ENCODE measurements at places on chromosomes 3 and 15.

GRCh38 chr3:73449774-73450173 is 175.0 kb downstream of the PDZRN3 start:
- DNase-seq = no peak

- DNase-seq = no peak
These were observed 45.0 kb upstream of the PCSK6 start for GRCh38 chr15:101534376-101534970.

GRCh38 chr3:194148383-194148782 is 12.4 kb downstream of the HES1 start:
- no peak for DNase-seq

DNA sequence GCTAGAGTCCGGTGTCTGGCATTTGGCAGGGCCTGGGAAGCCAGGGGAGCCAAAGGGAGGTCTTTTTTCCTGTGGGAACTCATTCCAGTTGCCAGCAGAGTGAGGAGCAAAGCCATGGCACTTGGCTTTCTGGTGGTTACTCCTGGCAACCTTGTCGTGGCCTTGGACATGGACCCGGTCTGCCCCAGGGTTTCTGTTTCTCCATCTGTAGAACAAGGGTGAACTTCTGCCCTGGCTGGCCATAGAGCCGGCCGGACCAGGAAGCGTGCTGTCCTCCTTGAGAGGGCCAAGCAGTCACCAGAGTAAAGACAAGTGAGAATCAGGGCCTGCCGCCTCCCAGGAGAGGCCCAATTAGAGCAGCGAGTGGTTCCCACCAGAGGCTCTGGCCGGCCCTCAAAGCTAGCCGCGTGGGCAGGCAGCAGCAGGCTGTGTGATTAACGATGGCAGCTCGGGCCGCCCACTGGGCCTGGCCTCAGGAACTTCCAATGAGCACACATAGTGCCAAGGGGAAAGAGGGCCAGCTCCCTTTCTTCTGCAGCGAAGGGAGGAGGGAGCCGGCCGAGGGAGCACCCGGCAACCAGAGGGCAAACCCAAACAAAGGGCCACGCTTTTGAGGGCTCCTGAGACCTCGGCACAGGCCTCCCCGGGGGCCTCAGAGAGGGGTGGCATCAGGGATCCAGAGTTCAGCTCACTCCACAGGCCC is 29.1 kb upstream of the ELP6 start:
- no peak for DNase-seq

- no peak for DNase-seq
These were observed 39.3 kb upstream of the HDC start for GRCh38 chr15:50304836-50305235.

DNA sequence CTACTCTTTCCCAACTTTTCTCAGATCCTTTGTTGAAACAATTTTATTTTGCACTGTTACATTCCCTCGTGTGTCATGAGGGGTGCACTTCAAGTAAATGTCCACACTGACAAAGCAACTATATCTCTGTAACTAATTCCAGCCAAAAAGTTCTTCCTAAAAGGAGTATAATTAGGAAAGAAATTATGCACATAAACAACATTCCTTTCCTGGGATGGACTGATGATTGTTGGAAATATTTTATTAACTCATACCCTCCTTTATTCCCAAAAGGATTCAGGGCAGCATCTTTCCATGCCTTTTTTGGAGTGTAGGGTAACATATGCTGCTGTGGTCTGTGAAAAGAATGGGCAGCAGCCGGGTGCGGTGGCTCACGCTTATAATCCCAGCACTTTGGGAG is 426.1 kb upstream of the THBS1 start:
- DNase-seq = no peak

- DNase-seq = no peak
These were observed 2.9 kb downstream of the IFT57 start for GRCh38 chr3:108219336-108219735.
